Activated T-cell treated with anti-CD3 and anti-CD28 coated beads, Interleukin-2, amount 50 U/mL, for 24 hours (primary cell): ENCODE measurements at places on chromosomes 6 and 20.

DNA sequence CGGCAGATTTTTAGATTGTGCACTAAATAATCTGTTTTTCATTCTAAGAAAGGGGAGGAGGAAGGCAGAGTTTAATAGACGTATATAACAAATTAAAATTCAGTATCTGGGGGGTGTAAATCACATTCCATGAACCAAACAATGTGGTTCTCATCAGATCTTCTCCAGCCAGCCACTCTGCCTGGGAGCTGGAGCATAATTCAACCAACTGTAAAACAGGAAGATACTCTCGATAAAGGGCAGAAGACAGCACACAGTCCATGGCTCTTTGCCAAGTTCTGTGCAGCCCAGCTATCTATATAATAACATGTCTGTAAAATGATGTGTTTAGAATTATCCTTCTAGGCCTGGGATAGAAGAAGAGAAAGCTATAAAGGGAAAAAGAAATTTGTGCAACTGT, 289.9 kb upstream of the ZFP64 start:
- no peaks in the 10 kb centered on the region for H3K27me3 ChIP-seq
- no peak overlapping the region for H3K27ac ChIP-seq

GRCh38 chr20:1166948-1167720, 17.6 kb downstream of the TMEM74B start:
- H3K36me3 ChIP-seq: peaks cover 96% of the 10 kb centered on the region
- no peak for DNase-seq
- no peaks in the 10 kb centered on the region for H3K4me1 ChIP-seq
- H3K4me3 ChIP-seq: no peak overlapping the region
- no peak overlapping the region for H3K27ac ChIP-seq

DNA sequence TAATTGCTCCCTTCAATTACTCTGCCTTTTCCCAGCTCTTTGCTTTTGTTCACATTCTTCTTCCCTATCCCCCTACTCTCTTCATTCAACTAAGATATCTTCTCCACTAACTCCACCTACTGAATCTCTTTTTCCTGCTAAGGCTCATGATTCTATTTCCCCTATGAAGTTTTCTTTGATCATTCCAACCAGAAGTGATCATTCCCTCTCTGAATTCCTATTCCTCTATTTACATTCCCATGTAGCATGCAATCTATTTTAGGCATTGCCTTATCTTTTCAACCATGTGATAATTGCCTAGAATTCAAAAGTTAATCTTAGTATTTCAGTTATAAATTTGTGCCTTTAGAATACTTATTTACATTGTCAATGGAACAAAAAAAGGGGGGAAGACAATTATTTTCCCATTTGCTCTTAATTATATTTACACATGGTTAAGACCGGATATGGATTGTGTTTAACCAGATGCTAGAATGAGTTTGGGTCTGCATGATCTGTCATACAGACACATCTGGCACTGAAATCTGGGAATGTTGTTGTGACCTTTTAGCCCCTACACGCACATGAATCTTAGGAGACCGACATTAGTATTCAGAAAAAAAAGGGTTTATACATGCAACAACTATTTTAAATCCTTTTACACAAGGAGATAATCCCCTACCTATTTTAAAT, 20.8 kb downstream of the MOXD1 start:
- H3K4me3 ChIP-seq: no peak overlapping the region
- no peaks in the 10 kb centered on the region for H3K36me3 ChIP-seq
- DNase-seq: no peak
- H3K27me3 ChIP-seq: peaks cover 55% of the 10 kb centered on the region
- no peaks in the 10 kb centered on the region for H3K4me1 ChIP-seq

DNA sequence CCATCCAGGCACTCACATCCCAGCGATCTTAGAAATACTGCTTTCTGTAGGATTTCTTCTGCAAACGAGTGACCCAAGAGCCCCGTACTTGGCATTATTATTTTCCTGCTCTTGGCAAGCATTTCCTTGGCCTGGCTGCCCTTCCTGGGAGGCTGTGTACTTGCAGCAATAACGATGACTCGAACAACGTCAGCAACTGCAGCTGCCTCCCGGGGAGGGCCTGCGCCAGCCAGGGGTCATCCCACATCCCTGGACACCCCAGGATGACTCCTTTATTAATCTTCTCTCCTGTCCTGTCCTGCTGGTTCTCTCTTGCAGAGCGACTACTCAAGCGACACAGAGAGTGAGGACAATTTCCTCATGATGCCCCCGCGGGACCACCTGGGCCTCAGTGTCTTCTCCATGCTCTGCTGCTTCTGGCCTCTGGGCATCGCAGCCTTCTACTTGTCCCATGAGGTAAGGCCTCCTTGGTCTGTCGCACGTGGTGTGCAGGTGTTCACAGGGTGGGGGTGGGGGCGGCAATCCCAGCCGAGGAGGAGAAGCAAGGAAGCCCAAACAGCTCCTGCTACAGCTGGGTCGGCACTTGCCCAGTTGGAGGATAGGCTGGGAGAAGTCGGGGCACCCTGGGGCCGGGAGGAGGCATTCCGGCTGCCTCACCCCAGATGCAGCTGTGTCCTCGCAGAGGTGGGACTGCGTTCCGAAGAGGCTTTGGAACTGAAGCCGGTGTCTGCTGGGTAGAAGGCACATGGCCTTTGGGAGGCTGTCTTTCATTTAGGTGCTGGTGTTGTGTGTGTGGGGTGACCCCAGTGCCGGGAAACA, 115.3 kb downstream of the SYNDIG1 start:
- H3K4me1 ChIP-seq: no peaks in the 10 kb centered on the region
- no peak overlapping the region for H3K4me3 ChIP-seq
- H3K36me3 ChIP-seq: no peaks in the 10 kb centered on the region
- H3K27ac ChIP-seq: no peak overlapping the region
- H3K27me3 ChIP-seq: peaks cover 8% of the 10 kb centered on the region

GRCh38 chr6:105522626-105523322, 119.9 kb upstream of the PREP start:
- DNase-seq: no peak
- H3K4me1 ChIP-seq: peaks cover 7% of the 10 kb centered on the region
- no peaks in the 10 kb centered on the region for H3K36me3 ChIP-seq
- H3K27me3 ChIP-seq: peaks cover 9% of the 10 kb centered on the region
- peak overlapping the region; percentile 51 for H3K27ac ChIP-seq

DNA sequence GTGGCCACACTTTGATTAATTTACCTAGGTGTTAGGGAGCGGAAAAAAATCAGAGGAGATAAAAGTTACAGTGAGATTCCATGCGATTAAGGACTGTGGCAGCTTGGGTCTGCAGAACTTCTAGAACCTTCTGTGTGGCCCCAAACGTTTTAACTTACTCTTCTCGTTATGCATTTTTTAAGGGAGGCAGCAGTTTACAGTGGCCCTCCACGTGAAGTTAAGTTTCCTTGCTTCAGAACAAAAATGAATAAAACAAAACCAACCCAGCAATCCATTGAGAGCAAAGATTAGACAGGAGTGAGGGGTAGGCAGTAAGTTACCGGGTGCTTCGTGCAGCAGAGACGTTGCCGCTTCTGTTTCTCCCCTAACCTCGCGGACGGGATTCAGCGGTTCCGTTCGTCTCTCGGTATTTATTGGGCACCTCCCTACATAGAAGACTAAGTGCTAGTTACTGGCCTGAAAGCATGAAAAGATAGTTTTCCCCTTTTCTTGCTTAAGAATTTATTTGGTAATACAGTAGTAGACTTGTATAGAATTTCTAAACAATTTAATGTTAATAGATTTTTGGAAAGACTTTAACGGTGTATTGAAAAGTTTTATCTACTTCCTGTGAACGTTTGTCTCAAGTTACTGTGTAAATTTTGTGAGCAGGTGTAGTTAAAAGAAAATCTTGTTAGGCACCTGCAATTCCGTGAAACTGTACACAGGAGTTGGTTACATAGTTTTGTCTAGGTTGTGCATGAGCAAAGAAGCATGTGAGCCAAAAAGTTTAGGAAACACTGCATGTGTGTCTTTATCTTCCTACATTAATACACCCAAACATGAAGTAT, 1.1 kb downstream of the BAG2 start:
- no peaks in the 10 kb centered on the region for H3K27me3 ChIP-seq
- peak overlapping the region; percentile 95 for H3K27ac ChIP-seq
- peaks cover 44% of the 10 kb centered on the region for H3K36me3 ChIP-seq
- peak; percentile 46 for DNase-seq
- peaks cover 46% of the 10 kb centered on the region for H3K4me1 ChIP-seq

DNA sequence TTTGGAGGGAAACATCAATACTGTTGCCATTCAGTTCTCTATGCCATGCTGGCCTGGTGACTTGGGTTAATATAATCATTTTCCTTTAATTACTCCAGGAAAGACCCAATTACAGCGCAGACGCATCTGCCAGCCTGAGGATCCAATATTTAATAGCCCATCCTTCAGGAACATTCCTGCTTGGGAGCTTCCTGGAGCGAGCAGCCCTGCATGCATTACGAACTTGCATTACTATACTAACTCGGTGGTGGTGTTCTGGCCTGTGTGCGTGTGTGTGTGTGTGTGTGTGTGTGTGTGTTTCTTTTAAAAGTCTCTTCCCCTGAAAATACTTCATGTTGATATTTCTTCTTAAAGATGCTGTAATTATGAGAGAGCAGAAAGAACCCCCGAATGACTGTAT, 26.5 kb downstream of the PMEPA1 start:
- H3K27me3 ChIP-seq: no peaks in the 10 kb centered on the region
- H3K4me1 ChIP-seq: peaks cover 22% of the 10 kb centered on the region
- H3K36me3 ChIP-seq: no peaks in the 10 kb centered on the region

DNA sequence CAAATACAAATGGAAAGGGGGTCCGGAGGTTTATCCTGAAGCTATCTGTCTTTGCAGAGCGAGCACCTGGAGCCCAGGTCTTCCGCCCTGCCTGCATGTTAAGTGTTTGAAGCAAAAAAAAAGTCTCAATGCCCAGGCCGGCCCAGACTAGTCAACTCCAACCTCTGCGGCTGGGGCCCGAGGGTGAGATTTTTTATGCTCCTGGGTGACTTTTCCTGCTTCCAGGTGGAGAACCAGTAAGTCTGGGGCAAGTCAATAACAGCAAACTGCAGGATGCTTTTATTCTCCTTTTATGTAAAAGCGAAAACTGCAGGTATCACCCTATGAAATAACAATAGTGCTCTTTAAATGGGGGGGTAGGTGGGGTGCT, 2.0 kb upstream of the ZBP1 start:
- no peaks in the 10 kb centered on the region for H3K27me3 ChIP-seq
- DNase-seq: no peak
- no peak overlapping the region for H3K4me3 ChIP-seq
- H3K4me1 ChIP-seq: peaks cover 70% of the 10 kb centered on the region
- no peak overlapping the region for H3K27ac ChIP-seq

GRCh38 chr20:38108986-38109541, 56.0 kb downstream of the TGM2 start:
- no peak for DNase-seq
- H3K4me1 ChIP-seq: no peaks in the 10 kb centered on the region
- no peak overlapping the region for H3K27ac ChIP-seq
- H3K4me3 ChIP-seq: no peak overlapping the region

DNA sequence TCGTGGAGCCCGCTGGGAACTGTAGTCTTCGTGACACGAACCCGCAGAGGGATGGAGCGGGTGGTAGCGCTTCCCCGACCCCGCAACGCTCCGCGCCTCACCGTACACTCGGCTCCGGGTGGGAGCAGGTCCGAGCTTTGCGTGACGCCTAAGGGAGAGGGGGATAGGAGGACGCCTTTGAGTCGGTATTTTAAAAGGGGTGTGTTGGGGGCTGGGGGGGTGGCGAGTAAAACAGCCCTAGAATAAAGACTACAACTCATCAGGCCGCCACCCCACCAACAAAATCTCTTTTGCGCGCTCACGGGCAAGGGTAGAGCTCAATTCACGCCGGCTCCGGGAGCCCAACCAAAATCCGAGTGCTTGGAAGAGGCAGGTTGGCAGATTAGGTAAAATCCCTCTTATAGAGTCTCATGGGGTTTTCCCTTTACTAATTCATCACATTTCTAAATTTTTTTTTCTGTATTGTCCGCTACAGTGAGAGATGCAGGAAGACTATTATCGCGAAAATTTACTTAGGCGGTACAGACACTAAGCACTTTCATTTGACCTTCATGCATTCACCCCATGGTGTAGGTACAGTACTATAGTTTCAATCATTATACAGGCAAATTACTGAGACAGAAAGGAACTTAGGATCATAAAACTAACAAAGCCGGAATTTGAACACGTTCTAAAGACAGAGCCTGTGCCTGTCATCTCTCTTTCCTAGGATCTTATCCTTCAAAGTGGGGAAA, 706 bp upstream of the SNX14 start:
- peak overlapping the region; percentile 85 for H3K4me3 ChIP-seq
- DNase-seq: no peak
- H3K36me3 ChIP-seq: peaks cover 41% of the 10 kb centered on the region
- H3K4me1 ChIP-seq: peaks cover 50% of the 10 kb centered on the region
- peak overlapping the region; percentile 98 for H3K27ac ChIP-seq

DNA sequence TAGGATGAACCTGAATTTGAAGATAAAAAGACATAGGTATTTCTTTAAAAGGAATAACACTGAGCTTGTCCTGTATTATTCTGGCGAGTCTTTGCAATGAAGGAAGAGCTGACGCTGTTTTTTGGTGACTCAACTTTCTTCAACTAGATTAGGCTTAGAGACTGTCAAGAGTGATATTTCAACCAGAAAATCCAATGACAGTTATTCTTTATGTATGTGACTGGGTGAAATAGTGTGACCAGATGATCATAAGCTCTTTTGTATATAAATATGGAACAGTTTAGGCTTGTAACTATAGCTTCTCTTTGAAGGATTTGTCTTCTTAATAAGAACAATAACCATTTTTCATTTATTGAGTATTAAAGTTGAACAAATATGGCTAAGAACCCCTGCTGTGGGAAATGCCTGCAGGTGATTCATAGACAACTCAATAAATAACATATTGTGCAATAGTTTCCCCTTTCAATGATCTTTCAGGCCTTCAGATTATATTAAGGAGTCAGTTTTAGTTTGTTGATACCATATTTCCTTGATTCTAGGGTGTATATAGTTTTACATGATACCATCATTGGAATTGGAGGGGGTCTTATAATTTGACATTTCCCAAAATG, 265.6 kb upstream of the JAG1 start:
- H3K36me3 ChIP-seq: no peaks in the 10 kb centered on the region
- H3K27me3 ChIP-seq: no peaks in the 10 kb centered on the region
- no peak overlapping the region for H3K27ac ChIP-seq

- H3K27ac ChIP-seq: no peak overlapping the region
- H3K27me3 ChIP-seq: no peaks in the 10 kb centered on the region
- H3K4me3 ChIP-seq: no peak overlapping the region
- peaks cover 15% of the 10 kb centered on the region for H3K36me3 ChIP-seq
These were observed 87.6 kb downstream of the KCNQ5 start for GRCh38 chr6:72709431-72709830.

DNA sequence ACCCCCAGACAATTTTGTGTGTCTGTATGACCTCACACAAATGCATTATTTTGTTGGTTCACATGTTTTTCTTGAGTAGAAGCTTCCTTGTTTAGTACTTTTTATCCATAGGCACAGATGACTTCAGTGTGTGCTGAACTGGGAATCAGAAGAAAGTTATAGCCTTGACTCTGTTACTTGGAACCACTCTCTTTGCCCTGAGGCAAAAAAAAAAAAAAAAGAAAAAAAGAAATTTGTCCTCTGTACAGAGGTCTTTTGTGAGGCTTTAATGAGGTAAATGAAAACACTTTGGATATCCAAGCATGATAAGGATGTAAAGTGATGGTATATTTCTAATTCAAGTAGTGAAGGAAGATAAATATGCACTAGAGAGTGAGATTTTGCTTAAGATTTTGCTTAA, 51.9 kb downstream of the TRMT11 start:
- DNase-seq: no peak
- H3K4me1 ChIP-seq: peaks cover 1% of the 10 kb centered on the region
- H3K27me3 ChIP-seq: no peaks in the 10 kb centered on the region
